ENCODE measurements at places on chromosomes 16 and 17.

DNA sequence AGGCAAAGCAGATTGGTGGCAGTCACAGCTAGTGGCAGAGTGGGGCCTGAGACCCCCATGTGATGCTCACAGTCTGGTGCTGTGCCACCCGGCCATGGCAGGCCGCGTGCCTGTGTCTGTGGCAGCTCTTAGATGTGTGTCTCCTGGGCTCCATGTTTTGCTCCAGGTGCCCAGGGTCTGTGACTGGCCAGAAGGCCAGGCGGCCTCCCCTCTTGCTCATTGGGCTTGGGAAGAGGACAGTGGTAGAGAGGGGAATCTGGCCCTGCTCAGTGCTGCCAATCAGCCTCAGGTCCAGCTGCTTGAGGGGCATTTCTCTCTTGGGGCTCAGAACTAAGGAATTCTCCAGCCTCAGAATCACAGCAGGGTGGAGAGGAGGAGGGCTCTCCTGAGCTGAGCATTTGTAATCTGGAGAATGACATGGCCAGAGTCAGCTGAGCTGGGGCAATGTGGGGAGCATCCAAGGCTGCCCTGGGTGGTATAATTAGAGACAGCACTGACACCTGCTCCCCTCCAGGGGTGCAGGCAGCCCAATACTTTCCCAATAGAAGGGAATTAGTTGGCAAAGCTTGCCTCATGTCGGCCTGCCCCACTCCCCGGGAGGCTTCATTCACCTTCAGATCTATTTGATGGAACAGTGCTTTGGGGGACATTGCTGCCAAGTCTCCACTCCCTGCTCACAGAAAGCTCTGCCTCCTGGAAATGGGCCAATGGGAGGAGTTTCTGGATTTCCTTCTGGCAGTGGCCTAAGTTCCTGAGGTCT lies 2.7 kb upstream of the LASP1NB start:
- DNase-seq, result no peak

DNA sequence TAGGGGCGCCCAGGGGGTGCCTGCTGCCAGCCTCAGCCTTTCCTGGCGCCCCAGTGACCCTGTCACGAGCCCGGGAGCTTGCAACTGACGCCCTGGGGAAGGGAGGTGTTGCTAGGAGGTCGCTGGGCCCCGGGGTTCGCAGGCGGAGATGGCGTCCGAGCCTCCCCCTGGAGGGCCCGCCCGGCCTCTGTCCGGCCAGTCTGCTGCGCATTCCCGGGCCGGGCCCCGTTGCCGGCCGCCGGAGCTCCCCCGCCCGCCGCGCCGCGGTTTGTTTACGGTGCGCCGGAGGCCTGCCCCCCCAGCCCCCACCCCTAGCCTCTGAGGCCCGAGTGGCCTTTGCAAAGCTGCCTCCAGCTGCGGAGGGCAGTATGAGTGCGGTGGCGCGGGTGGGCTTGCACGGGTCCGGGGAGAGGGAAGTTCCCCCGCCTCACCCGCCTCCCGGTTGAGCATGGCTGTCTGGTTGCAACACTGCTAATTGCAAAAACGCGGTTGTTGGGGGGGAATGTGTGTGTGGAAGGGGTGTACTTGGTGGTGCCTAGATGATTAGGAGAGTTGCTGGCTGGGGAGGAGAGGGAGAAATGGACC lies 514 bp downstream of the THRA start:
- DNase-seq, result no peak

DNA sequence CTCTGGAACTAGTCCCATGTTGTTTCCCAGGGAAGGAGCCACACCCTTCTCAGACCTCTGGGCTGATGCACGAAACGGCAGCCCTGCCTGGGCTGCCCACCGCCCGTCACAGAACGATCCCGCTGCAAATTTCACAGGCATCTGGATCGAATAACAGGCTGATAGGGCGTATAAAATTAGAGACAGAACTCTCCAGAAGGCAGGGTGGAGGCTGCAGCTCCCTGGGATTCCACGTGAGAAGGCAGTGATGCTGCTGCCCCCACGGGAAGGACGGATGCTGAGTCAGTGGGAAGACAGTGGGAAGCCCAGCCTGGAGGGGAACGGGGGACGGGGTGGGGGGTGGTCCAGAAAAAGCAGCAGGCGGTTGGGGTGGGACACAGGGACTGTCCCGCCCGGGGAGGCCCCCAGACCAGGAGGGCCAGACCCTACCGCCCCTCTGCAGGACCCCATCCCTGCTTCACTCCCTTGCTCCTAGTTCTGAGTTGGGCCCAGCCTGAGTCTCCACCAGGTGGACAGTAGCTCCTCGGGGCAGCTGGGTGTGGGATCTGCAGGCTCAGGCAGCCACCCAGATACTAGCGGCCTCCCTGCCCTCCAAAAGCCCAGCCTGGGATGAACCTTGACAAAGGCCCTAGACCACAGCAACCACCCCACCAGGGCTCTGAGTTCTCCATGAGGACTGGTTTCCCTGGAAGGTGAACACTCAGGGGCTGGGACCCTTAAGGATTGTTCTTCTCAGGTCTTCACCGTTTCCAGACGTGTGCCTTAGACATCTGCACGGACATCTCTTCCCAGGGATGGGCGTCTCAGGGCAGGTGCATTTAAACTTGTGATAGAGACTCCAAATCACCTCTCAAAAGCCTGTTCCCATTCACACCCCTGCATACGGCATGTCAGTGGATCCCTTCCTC lies 117.8 kb downstream of the METRNL start:
- no peak for DNase-seq

GRCh38 chr17:32588982-32589381 lies 102.2 kb downstream of the CDK5R1 start:
- no peak for DNase-seq

DNA sequence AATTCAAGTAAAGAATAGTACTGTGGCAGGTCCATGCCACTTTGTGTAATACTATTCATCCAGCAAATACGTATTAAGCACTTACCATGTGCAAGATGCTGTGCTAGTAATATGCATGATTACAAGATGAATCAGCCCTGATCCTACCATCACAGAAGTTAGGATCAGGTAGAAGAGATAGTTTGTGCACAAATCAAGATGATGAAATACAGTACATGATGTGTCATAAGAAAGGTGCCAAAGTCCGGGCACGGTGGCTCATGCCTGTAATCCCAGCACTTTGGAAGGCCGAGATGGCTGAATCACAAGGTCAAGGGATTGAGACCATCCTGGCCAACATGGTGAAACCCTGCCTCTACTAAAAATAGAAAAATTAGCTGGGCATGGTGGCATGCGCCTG lies 10.9 kb downstream of the COG4 start:
- DNase-seq, result no peak

- DNase-seq, result no peak
These were observed 4.5 kb upstream of the IRX3 start for GRCh38 chr16:54290833-54291655.

DNA sequence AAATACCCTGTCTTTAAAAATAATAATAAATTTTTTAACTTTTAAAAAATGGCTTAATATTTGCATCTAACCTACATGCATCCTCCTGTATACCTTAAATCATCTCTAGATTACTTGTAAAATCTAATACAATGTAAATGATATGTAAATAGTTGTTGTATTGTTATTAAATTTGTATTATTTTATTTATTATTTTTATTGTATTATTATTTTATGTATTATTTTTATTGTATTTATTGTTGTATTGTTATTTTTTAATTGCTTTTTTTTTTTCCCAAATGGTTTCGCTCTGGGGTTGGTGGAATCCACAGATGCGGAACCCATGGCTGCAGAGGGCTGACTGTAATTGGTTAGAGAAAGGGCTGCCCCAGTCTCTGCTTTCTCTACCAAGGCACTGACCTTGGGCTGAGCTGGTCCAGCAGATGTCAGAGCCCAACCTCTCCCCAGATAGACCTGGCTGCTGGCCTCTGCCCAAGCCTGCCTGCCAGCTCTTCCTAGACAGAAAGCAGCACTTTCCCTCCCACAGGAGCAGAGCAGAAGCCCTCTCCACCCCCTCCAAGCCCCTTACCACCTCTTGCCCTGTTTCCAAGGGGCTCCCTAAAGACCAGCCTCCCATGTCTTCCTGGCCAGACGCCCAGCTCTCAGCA lies 183.8 kb downstream of the GSG1L start:
- no peak for DNase-seq

DNA sequence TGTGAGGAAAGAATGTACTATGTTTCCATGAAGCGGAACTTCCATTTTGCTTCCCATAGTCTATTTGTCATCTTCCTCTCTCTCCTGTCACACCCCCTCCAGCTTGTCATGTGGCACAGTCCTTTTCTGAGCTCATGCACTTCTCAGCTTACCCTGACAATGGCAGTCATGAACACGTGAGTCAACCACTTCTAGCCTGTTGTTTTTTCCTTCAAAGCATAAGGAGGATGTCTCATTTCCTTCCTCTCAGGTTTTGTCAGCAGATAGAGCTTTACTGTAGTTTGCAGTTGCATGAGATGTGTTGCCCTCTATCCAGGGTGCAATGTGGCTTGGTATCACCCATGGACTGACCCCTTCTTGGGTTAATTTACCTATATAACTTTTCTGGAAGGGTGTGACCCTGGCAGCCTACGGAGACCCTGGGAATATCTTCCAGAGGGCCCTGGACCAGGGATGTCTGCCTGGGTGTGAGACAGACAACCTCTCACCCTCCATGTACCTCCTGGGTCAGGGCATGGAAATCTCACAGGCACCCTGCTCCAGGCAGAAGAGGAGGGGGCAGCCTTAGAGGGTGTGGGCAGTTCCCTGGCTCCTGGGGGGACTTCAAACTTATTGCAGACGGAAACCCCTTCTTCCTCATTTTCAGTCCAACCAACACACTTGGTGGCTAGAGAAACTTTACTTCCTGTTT lies 4.0 kb upstream of the ZNF267 start:
- no peak for DNase-seq

GRCh38 chr16:7584561-7584960 lies 251.9 kb downstream of the RBFOX1 start:
- DNase-seq, result no peak

DNA sequence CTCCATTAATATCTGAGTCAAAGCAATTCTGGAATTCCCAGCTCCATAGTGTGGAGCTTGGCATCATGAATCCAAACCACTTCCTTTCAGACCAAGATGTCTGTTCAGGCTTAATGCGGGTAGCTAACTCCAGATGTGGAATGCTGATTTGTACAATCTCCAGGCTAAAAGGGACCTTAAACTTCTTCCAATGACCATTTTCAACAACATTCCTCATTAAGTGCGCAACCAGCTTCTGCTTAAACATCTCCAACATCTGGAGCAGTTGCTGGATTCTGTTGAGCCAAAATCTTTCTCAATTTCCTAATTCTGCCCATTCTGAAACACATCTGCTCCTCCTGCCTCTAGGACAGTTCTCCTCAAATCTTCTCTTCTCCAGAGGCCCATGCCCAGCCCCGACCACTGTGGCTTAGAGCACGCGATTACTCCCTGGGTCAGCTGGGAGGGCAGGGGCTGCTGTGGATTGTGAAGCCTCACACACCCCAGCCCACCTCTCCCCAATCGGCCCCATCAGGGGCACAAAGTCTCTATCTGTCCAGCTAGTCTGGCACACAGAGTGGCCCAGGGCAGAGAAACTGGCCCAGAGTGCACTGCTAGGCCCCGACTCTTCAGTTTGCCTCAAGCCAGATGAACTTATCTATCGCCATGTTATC lies 36.2 kb downstream of the ASPA start:
- no peak for DNase-seq

- no peak for DNase-seq
These were observed 1.5 kb upstream of the FBXL16 start for GRCh38 chr16:707062-707538.

DNA sequence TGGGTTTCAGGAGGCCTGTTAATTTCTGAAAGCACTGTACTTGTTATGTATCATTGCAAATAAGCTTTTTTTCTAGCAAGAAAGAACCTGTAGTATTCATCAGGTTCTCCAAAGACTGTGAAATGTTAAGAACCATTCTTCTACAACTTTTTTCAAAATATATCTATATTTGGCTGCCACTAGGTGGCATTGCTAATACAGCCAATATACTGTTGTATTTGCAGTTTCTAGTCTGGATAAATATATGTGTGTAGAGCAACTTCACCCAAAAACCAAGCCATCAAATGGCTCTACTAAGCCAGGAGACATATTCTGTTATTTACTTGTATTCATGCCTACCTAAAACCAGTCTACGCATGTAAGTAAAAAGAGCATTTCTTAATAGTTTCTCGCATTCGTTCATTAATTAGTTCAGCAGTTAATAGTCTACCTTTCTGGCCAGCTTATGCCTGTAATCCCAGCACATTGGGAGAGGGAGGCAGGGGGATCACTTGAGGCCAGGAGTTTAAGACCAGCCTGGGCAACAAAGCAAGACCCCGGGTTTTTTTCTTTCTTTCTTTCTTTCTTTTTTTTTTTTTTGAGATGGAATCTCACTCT lies 39.5 kb downstream of the VMP1 start:
- no peak for DNase-seq

DNA sequence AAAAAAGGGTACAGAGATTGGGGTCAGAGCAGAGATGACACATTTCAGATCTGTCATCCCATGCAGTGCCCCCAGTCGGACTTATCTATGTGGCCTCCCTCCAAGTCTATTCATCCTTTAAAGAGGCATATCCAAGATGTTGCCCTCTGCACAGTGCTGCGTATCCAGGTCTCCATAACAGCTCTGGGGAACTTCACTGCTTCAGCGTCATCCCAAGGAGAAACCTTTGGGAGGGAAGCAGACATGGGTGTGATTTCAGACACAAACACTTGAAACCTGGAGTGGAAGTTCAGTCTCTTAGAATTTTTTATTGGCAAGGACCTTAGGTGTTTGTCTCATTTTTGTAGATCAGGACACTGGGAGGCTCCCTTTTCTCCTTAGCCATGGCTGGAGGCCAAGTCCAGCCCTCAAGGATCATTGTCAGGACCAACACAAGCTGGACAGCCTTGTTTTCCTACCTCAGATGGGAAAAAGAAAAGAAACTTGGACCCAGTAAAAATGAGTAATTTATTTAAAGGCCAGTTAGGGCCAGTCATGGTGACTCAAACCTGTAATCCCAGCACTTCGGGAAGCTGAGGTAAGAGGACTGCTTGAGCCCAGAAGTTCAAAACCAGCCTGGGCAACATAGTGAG lies 23.9 kb upstream of the NLK start:
- DNase-seq, result no peak

DNA sequence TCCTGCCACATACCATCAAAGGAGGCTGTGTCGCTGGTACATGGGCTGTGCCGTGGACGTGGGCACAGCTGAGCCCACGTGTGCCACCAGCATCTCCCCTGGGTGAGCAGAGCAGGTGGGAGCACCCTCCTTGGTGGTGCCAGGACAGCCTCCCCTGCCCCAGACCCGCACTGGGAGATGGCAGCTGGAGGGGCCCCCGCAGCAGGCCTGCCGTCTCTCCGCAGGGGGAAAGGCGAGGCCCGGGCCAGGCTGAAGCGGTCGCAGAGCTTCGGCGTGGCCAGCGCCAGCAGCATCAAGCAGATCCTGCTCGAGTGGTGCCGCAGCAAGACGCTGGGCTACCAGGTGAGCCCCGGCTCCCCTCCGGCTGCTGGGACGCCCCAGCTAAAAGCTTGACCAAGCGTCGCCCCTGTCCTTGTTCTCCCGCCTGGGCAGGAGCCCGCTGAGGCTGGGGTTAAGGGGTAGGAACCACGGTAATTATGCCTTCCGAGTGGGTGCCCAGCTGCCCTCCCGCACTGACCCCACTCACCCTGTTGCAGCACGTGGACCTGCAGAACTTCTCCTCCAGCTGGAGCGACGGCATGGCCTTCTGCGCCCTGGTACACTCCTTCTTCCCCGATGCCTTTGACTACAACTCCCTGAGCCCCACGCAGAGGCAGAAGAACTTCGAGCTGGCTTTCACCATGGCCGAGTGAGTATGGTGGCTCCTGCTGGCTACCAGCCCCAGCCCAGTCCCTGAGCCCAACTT lies 12.5 kb downstream of the SMTNL2 start:
- DNase-seq, result no peak
